Chondrocyte (in vitro differentiated cells): ENCODE measurements at places on chromosomes 1 and 21. TPM values are rescaled to one million over a fixed set of nuclear protein-coding genes. Genes with fewer than 3 reads are reported as not detected.

TFAP2E gene
- 0.92 to 1.4 TPM (median 0.97 TPM) in 3 replicates for total RNA-seq

GRCh38 chr1:47393141-47393540 is 22.9 kb upstream of the FOXE3 start:
- H3K27me3 ChIP-seq: peaks cover 5% of the 10 kb centered on the region
- peaks cover 4% of the 10 kb centered on the region for H3K4me1 ChIP-seq

TIE1 gene
- not detected in 3 replicates for total RNA-seq

USH2A gene
- total RNA-seq: not detected in 3 replicates

DNA sequence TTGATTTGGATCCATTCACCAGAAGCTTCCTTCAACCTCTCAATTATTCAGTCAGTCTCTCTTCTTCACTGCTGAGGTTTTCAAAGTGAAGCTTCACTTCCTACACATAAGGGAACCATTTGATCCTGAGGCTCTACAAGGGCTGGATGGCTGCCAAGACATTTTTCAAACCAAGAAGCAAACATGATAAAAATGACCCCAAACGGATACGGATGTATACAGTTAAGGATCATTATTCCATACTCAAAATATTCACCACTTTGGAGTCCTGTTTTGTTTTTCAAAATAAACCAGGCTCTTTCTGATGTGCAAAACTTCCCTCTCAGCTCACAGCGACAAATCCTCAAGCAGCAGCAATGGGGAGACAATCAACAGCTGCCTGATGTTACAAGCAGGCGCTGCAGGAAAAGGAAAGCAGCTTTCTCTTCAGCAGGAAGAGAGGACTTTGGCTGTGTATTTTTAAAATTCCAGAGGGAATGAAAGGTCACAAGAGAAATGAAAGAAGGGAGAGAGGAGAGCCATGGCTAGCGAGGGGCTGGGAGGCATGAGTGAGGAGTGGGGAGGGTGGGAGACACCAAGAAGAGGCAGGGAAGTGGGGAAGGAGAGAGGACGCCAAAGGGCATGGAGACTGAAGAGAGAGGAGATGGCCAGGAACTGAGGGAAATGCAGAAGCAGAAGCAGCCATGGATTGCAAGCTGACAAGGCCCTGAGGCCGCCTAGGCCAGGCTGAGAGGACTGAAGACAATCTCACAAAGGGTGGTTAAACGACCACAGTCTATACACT is 145.4 kb downstream of the SLC45A1 start:
- peaks cover 62% of the 10 kb centered on the region for H3K4me1 ChIP-seq
- no peak for DNase-seq
- peak overlapping the region; percentile 97 for H3K27ac ChIP-seq
- peaks cover 2% of the 10 kb centered on the region for H3K36me3 ChIP-seq
- H3K27me3 ChIP-seq: no peaks in the 10 kb centered on the region

DNA sequence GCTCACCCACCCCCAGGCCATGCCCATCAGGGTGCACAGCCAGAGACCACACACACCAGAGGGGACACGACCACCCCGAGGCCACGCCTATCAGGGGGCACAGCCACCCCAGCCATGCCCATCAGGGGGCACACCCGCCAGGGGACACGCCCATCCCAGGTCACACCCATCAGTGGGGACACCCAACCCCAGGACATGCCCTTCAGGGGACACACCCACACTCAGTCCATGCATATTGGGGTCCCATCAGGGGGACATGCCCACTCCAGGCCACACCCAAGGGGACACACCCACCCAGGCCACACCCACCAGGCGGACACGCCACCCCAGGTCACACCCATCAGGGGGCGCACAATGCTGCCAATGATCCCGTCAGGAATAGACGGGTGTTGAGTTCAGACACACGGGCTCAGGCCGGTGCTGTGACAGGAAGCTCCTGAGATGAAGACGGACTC is 20.7 kb downstream of the MCM3AP start:
- peaks cover 34% of the 10 kb centered on the region for H3K36me3 ChIP-seq
- no peak overlapping the region for H3K27ac ChIP-seq
- DNase-seq: no peak
- no peaks in the 10 kb centered on the region for H3K4me1 ChIP-seq
